ENCODE measurements at places on chromosomes 12 and 14. TPM values are rescaled to one million over a fixed set of nuclear protein-coding genes. Genes with fewer than 3 reads are reported as not detected.

The TMEM229B gene
- 4.8 TPM for total RNA-seq

The KCNC2 gene
- total RNA-seq, result not detected

The TAS2R9 gene
- total RNA-seq, result not detected

The HOXC10 gene
- total RNA-seq, result not detected

The GPD1 gene
- 0.50 TPM for total RNA-seq

The CCDC198 gene
- not detected for total RNA-seq

The ACSS3 gene
- not detected for total RNA-seq

The RTL1 gene
- not detected for total RNA-seq

The KCNA5 gene
- not detected for total RNA-seq

The ZBTB42 gene
- total RNA-seq, result 2.3 TPM

The SLCO1C1 gene
- not detected for total RNA-seq

The SOX5 gene
- not detected for total RNA-seq

The FGD6 gene
- 0.94 TPM for total RNA-seq

The EIF2B2 gene
- total RNA-seq, result 20.6 TPM

The UNC79 gene
- total RNA-seq, result not detected

The SLCO1B1 gene
- not detected for total RNA-seq

The RERG gene
- not detected for total RNA-seq

The RPL36AL gene
- total RNA-seq, result 318 TPM

The IL22 gene
- total RNA-seq, result not detected

The KCNH3 gene
- total RNA-seq, result 3.5 TPM
